Type B pancreatic cell (in vitro differentiated cells): ENCODE measurements at places on chromosomes 4 and X. TPM values are rescaled to one million over a fixed set of nuclear protein-coding genes. Genes with fewer than 3 reads are reported as not detected.

DNA sequence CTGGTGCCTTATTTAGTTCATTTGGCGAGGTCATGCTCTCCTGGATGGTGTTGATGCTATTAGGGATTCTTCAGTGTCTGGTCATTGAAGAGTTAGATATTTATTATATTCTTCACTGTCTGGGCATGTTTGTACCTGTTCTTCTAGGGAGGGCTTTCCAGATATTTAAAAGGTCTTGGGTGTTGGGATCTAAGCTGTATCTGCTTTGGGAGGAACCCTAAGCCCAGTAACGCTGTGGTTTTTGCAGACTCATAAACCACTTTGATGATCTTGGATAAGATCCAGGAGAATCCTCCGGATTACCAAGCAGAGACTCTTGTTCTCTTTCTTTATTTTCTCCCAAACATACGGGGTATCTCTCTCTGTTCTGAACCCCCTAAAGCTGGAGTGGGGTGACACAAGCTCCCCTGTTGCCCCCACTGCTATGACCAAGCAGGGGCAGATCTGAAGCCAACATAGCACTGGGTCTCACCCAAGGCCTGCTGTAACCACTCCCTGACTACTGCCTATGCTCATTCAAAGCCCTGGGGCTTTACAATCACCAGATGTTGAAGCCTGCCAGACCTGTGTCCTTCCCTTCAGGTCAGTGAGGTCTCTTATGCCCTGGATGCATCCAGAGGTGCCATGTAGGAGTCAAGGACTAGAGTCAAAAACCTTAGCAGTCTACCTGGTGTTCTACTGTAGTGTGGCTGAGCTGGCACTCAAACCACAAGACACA is 187.6 kb downstream of the GUCY2F start:
- H3K4me3 ChIP-seq, result no peak overlapping the region
- H3K27me3 ChIP-seq, result no peaks in the 10 kb centered on the region
- no peak for DNase-seq

DNA sequence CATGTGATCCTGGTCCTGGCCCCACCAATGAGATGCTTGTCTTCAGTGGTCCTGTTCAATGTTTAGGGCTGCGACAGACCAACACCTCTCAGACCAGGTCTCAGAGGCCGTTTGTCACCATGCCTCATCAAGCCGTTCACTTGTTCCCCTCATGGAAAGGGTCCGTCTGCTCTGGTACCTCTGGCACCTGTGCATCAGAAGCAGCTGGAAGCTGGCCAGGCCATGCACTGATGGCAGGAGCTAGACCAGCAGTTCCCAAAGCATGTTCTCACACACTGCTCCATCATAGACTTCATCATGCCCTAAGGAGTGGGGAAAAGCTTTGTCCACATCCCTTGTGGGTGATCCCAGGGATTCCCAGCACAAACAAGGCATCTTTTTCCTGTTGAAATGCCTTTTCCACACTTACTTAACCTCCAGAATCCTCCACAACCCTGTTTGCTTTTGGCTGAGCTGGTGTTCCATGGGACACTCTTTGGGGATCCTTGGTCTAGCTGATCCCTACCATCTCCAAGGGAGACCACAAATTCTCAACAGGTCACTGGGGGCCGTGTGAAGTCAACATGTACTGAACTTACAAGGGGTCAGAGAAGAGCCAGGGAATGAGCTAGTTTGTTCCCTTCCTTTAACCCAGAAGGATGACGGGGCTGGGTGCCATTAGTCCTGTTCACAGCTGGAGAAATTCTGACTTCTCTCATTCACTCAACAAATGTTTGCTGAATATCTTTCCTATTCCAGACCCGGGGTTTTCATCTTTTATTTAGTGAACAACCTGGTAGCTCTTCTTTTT is 21.8 kb downstream of the SH3TC1 start:
- H3K27ac ChIP-seq, result no peak overlapping the region
- no peaks in the 10 kb centered on the region for H3K27me3 ChIP-seq
- no peaks in the 10 kb centered on the region for H3K36me3 ChIP-seq
- peaks cover 31% of the 10 kb centered on the region for H3K4me1 ChIP-seq
- no peak for DNase-seq
- H3K4me3 ChIP-seq, result no peak overlapping the region

DNA sequence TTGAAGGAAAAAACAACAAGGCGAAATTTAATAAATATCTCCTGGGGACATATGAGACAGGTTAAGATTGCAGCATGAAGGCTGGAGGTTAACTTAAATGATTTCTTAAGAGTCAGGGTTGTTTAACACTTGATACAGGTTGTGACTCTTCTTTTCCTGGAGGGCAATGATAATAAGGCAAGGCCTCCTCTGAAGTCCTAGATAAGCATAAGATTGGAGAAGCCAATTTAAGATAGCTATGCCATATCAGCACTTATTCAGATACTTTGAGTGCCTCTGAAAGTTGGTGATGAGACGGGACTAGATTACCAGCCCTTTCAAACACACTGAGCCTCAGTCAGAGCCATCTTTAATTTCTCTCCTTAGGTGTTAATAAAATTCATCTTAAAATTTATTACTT is 350.8 kb downstream of the FBXO8 start:
- H3K4me3 ChIP-seq, result no peak overlapping the region
- no peaks in the 10 kb centered on the region for H3K27me3 ChIP-seq
- H3K36me3 ChIP-seq, result no peaks in the 10 kb centered on the region

DNA sequence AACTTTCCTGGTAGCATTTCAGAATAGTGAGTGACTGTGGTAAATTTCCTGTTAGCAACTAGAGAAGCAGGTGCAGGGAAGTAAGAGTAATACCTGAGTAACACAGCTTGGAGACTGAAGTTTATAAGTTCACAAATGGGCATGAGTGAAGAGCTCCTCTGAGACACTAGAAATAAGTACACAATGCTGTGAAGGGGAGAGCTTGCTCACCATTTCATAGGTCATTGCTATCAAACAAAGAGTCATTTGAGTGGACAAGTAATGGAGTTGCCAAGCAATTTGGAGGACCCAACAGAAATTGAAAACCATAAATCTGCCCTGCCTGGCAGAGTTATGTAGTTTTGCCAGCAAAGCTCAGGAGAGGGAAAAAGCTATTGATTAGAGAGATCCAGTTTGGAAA is 523.6 kb downstream of the TRAM1L1 start:
- no peaks in the 10 kb centered on the region for H3K36me3 ChIP-seq
- H3K27me3 ChIP-seq, result no peaks in the 10 kb centered on the region
- no peak for DNase-seq
- peaks cover 4% of the 10 kb centered on the region for H3K4me1 ChIP-seq
- no peak overlapping the region for H3K4me3 ChIP-seq

- no peak overlapping the region for H3K27ac ChIP-seq
- no peaks in the 10 kb centered on the region for H3K36me3 ChIP-seq
- no peaks in the 10 kb centered on the region for H3K27me3 ChIP-seq
- no peaks in the 10 kb centered on the region for H3K4me1 ChIP-seq
These were observed 213.2 kb upstream of the RPS6KA3 start for GRCh38 chrX:20479896-20480295.

GRCh38 chrX:69163936-69164741 is 1.1 kb downstream of the PJA1 start:
- peak; percentile 66 for DNase-seq
- no peaks in the 10 kb centered on the region for H3K27me3 ChIP-seq
- peak overlapping the region; percentile 42 for H3K27ac ChIP-seq
- peaks cover 18% of the 10 kb centered on the region for H3K4me1 ChIP-seq
- peak overlapping the region; percentile 85 for H3K4me3 ChIP-seq
- H3K36me3 ChIP-seq, result peaks cover 21% of the 10 kb centered on the region

DNA sequence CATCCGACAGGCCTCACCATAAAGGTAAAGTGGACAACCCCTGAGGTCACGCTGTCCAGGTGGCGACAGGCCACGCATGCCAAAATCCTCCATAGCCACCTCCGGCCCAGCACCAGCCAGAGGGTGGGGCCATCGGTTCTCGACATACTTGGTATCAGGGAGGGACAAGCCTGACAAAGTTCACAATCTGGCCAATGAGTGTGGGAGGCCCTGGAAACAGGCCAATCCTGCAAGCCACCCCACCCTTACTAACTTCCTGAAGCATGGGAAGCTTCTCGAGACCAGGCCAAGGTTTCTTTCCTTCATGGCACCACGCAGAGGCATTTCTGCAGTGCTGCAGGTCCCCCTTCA is 73.8 kb downstream of the MTMR1 start:
- no peak overlapping the region for H3K27ac ChIP-seq
- no peak for DNase-seq
- no peaks in the 10 kb centered on the region for H3K27me3 ChIP-seq
- H3K36me3 ChIP-seq, result no peaks in the 10 kb centered on the region
- no peak overlapping the region for H3K4me3 ChIP-seq

- H3K4me3 ChIP-seq, result no peak overlapping the region
- H3K4me1 ChIP-seq, result no peaks in the 10 kb centered on the region
- no peaks in the 10 kb centered on the region for H3K27me3 ChIP-seq
- DNase-seq, result no peak
- H3K36me3 ChIP-seq, result no peaks in the 10 kb centered on the region
These were observed 1379.9 kb downstream of the TECRL start for GRCh38 chr4:63029380-63029779.

DNA sequence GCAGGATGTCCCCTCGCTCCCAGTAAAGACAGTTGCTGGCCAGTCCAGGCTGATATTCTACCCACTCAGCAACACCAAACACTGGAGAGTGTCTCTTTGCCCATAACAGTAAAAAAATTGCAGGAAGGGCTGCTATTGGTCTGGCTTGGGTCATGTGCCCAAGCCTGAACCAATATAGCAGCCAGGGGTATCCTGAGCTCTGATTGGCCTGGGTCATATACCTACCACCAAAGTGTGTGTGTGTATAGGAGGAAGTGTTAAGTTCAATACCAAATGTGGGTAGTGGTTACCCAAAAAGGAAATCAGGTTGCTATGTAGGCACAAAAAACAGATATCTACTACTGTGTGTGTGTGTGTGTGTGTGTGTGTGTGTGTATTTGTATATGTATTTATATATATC is 373.2 kb downstream of the BCOR start:
- H3K27me3 ChIP-seq, result peaks cover 3% of the 10 kb centered on the region
- peaks cover 12% of the 10 kb centered on the region for H3K4me1 ChIP-seq
- H3K4me3 ChIP-seq, result no peak overlapping the region
- no peaks in the 10 kb centered on the region for H3K36me3 ChIP-seq
- no peak for DNase-seq

DNA sequence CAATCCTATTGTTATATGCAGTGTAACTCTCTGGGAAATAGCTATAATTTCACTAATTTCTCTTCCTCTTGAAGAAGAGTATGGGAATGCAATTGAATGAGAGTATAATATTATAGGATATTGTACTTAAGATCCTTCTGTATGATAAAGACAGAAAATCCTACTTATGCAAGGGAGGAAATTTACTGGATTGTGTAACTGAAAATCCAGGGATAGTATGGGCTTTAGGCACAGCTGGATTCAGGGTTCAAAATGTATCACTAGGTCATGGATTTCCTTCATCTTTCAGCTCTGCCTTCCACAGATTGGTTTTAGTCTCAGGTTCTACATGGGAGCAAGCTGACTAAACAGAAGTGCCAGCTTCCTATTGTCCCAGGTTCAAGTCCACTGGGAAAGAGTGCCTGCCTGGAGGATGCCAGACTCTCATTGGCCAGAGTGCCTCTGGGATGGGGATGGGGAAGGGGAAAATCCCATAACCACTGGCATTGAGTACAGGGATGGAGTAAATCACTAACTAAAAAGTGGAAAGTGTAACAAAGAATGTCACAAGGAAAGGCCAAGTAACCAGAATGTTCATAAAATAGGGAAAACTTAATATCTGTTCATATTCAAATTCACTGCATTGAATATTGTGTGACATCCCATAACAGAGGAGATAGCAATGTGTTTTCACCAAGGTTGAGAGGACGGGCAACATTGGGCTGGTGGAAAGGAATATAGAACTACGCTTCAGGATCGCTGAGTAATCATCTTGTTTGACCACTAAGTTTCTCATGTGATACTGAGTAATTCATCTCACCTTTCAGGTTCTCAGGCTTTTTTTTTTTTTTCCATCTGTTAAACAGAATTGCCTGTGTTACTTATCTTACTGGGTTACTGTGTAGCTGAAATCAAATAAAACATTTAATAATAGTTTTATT is 75.7 kb downstream of the ANXA3 start:
- no peak overlapping the region for H3K4me3 ChIP-seq
- no peak for DNase-seq
- no peaks in the 10 kb centered on the region for H3K36me3 ChIP-seq
- no peaks in the 10 kb centered on the region for H3K27me3 ChIP-seq
- H3K27ac ChIP-seq, result peak overlapping the region; percentile 77
- H3K4me1 ChIP-seq, result peaks cover 31% of the 10 kb centered on the region

GRCh38 chr4:150784939-150785338 is 203.0 kb downstream of the MAB21L2 start:
- no peak overlapping the region for H3K27ac ChIP-seq
- no peaks in the 10 kb centered on the region for H3K27me3 ChIP-seq
- peaks cover 6% of the 10 kb centered on the region for H3K36me3 ChIP-seq
- H3K4me3 ChIP-seq, result no peak overlapping the region
- peaks cover 11% of the 10 kb centered on the region for H3K4me1 ChIP-seq

DNA sequence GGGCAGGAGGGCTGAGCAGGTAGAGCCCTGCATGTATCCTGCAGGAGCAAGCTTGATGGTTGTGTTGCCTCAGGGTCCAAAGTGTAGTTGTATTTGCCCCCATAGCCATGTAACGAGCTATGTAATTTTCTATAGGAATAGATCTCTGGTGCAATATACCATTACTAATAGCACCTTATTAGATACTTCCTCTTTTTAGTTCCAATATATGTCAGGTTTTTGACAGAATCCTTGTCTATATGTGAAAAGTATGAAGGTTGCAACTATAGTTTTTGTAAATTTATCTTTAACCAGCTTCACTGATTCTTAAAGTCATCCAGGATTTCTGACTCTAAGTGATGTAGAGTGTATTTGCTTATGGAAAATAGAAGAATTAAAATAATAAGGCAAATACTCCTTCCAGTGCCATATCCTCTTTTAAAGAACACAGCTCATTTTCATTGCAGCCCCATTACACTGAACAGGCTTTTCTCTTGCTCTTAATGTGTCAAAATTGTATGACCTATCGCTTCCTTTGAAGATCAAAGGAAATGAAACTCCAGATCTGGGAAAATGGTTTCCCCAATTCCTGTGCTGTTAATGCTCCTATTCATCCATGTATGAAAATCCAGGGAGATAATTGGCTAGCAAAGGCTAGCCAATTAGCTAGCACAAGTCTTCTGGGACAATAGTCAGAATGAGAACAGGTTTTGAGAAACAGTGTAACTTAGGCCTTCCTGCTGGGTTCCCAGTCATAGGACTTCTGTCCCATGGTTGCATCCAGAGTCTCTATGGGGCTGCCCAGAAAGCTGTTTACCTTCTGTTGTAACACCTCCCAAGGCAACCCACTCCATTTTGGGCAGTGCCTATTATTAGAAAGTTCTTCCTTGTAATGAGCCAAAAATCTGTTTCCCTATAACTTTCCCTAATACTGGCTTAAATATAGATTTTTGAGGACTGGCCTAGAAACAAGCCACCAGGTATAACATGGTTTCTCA is 90.6 kb downstream of the TSPAN7 start:
- H3K4me1 ChIP-seq, result no peaks in the 10 kb centered on the region
- no peak overlapping the region for H3K27ac ChIP-seq
- H3K4me3 ChIP-seq, result no peak overlapping the region
- no peaks in the 10 kb centered on the region for H3K36me3 ChIP-seq
- H3K27me3 ChIP-seq, result no peaks in the 10 kb centered on the region

GRCh38 chrX:111020283-111020682 is 75.7 kb upstream of the PAK3 start:
- no peaks in the 10 kb centered on the region for H3K27me3 ChIP-seq
- no peaks in the 10 kb centered on the region for H3K36me3 ChIP-seq
- H3K27ac ChIP-seq, result no peak overlapping the region
- no peak overlapping the region for H3K4me3 ChIP-seq
- DNase-seq, result no peak

Gene MMRN1
- total RNA-seq, result 0.17 and 4.7 TPM in 2 replicates

Gene CD40LG
- total RNA-seq, result not detected in 2 replicates

Gene SMIM10
- 0.64 and 0.65 TPM in 2 replicates for total RNA-seq

Gene REPS2
- 1.6 and 2.9 TPM in 2 replicates for total RNA-seq
